ENCODE measurements at places on chromosomes 7 and 10.

- no peak for DNase-seq
Observed at GRCh38 chr10:124040451-124041188, 52.8 kb downstream of the CHST15 start.

- DNase-seq: no peak
Observed at GRCh38 chr10:70974920-70975319, 86.6 kb upstream of the PCBD1 start.

GRCh38 chr7:99789441-99790070, 5.6 kb upstream of the CYP3A4 start:
- DNase-seq: no peak

GRCh38 chr10:75166623-75166972, 44.0 kb upstream of the VDAC2 start:
- no peak for DNase-seq

DNA sequence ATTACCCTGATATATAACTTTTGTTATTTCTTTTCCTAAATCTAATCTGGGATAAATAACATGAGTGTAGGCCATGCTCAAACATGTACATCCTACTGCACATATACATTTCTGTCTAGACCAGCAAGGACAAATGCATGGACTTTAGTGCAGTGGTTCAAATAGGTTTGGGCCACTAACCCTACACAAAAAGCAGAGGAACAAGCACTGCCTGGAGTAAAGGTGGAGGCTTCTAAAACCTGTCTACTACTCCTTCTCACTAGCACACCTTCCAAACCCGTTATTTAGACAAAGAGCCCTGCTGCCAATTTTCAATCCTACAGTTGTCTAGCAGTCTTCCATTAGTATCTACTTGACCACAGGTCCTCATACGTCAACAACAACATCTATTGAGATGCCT, 34.8 kb downstream of the SGCE start:
- no peak for DNase-seq

DNA sequence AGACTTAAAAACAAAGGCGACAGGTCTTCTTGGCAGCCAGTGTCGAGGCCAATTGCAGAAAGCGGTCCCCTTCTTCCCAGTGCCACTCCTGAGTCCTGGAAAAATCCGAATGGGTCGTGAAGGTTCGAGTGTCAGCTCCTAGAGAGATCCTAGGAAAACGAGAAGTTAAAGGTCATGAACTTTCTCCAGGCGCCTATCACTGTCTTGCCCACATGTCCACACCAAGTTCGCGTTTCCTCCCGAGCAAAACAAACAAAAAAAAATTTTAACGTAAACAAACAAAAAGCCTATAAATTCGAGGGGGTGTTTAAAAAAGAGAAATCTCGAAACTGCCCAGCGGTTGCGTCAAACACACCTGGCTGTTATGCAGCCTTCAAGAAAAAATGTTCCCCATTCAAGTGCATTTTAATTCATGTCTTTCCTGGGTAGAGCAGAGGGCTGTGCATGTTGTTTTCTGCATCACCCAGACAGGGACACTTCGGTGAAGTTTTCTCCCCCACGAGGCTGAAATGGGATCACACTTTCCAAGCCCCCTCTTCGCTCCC, 1.5 kb downstream of the ARHGAP21 start:
- DNase-seq: no peak

GRCh38 chr10:102403115-102403514, 7.6 kb downstream of the NFKB2 start:
- DNase-seq: no peak

All from activated T-helper 1 cell treated with anti-CD3 and anti-CD28 coated beads, Interleukin-2, amount 50 U/mL, for 16 hours (primary cell).